ENCODE measurements at places on chromosomes 2 and 18.
A peak's percentile ranks its signal among the peaks of the same experiment; 100 is the strongest.

DNA sequence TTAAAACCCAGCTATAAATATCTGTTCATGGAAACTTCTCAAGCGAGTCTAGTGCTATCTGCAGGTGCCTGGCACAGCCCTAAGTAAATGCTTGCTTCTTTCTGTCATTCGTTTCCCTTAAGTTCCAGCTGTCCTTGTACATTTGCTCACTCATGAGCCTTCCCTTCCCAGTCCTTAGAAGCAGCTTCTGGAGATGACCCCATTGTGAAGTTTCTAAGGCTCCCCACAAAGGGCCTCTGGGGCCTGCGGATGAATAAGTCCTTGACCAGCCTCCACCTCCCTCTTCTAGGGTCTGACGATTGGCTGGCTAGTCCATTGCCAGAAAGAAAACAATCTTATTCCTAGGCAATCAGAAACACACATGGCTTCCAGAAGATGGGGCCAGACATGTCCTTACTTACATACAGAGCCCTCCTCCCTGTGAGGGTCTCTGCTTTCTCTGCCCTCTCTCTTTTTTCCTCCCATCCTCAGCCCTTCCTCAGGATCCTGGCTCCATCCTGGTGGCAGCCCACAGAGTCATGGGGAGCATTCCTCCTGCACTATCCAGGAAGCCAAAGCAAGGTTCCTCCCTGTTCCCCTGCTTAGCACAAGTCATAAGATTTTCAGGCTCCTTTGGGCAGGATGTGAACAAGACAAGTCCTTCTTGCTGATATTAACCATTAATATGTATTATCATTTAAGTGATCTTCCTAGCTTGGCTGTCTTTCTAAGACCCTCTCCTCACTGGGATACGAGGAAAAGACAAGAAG lies 87.3 kb downstream of the TNFRSF11A start:
- no peak overlapping the region for H3K27ac ChIP-seq
- no peaks in the 10 kb centered on the region for H3K36me3 ChIP-seq
- peaks cover 4% of the 10 kb centered on the region for H3K27me3 ChIP-seq
- H3K4me3 ChIP-seq = no peak overlapping the region
- H3K4me1 ChIP-seq = no peaks in the 10 kb centered on the region

GRCh38 chr2:120736624-120737339 lies 1.1 kb downstream of the GLI2 start:
- peaks cover 56% of the 10 kb centered on the region for H3K27me3 ChIP-seq
- H3K36me3 ChIP-seq = no peaks in the 10 kb centered on the region
- no peak for DNase-seq
- peaks cover 52% of the 10 kb centered on the region for H3K4me1 ChIP-seq
- peak overlapping the region; percentile 72 for H3K27ac ChIP-seq
- peak overlapping the region; percentile 64 for H3K4me3 ChIP-seq

GRCh38 chr2:150076281-150076680 lies 411.2 kb downstream of the RND3 start:
- H3K4me3 ChIP-seq = no peak overlapping the region
- DNase-seq = no peak
- no peaks in the 10 kb centered on the region for H3K27me3 ChIP-seq
- H3K36me3 ChIP-seq = no peaks in the 10 kb centered on the region
- H3K4me1 ChIP-seq = no peaks in the 10 kb centered on the region

- H3K4me3 ChIP-seq = no peak overlapping the region
These were observed 12.7 kb upstream of the CREG2 start for GRCh38 chr2:101400048-101400447.

DNA sequence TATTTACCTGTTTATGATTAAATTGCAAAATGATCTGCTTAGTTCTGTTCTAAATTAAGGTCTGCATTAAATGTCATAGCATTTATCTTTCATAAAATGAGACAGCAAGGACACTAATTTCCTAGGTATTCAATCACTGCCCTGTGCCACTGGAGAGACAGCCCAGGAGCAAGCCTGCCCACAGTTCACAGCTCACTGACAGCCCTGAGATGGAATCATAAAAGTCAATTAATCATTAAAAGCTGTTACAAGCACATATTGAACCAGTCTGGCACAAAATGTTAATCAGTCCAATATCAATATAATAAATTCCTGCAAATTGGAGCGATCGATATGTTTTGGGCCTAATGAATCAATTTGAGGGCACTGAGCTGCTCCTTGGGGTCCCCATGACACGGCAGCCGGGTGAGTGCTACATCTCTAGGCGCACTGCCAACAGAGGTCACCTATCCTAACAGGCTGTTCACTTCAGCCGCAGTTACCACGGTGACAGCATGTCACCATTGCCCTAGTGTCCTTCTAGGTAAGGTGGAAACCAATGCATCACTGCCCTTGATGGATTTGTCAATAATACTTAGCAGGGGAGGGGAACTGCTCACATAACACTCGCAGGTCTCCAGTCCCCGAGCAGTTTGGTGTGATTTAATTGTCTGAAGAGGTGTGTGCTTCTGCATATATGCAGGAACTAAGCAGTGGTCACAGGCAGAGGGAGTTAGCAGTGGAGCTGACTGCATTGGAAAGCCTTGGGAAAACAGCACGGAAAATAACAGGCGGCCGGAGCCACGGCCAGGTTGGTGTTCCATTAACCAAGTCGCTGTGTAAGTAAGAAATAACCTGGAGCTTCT lies 47.3 kb downstream of the POU3F3 start:
- no peaks in the 10 kb centered on the region for H3K4me1 ChIP-seq
- H3K36me3 ChIP-seq = no peaks in the 10 kb centered on the region
- H3K4me3 ChIP-seq = no peak overlapping the region
- H3K27me3 ChIP-seq = no peaks in the 10 kb centered on the region
- H3K27ac ChIP-seq = no peak overlapping the region

DNA sequence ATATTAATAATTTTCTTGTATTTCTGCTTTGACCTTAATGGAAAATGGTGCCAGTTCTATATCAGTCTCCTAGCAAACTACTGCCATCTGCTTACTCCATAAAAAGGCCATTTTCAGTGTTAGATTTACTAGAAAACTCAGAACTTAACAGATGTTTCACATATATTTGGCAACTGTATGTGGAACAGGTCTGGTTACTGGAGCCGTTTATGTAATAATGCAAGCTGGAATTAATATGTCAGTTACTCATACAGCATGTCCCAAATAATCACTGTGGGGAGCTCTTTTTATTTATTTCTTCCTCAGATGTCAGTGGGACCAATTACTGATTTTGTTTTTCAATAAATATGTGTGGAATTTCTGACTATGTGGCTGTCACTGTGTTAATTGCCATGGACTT lies 1247.6 kb downstream of the CNTNAP5 start:
- H3K4me3 ChIP-seq = no peak overlapping the region
- no peaks in the 10 kb centered on the region for H3K27me3 ChIP-seq
- H3K27ac ChIP-seq = no peak overlapping the region
- no peak for DNase-seq

- H3K36me3 ChIP-seq = no peaks in the 10 kb centered on the region
- H3K4me1 ChIP-seq = no peaks in the 10 kb centered on the region
- no peak overlapping the region for H3K4me3 ChIP-seq
- H3K27ac ChIP-seq = no peak overlapping the region
These were observed 28.0 kb downstream of the MAL start for GRCh38 chr2:95053543-95053942.

Measured in suprapubic skin (tissue), 4 donors.